ENCODE measurements at places on chromosomes 3 and 15.

DNA sequence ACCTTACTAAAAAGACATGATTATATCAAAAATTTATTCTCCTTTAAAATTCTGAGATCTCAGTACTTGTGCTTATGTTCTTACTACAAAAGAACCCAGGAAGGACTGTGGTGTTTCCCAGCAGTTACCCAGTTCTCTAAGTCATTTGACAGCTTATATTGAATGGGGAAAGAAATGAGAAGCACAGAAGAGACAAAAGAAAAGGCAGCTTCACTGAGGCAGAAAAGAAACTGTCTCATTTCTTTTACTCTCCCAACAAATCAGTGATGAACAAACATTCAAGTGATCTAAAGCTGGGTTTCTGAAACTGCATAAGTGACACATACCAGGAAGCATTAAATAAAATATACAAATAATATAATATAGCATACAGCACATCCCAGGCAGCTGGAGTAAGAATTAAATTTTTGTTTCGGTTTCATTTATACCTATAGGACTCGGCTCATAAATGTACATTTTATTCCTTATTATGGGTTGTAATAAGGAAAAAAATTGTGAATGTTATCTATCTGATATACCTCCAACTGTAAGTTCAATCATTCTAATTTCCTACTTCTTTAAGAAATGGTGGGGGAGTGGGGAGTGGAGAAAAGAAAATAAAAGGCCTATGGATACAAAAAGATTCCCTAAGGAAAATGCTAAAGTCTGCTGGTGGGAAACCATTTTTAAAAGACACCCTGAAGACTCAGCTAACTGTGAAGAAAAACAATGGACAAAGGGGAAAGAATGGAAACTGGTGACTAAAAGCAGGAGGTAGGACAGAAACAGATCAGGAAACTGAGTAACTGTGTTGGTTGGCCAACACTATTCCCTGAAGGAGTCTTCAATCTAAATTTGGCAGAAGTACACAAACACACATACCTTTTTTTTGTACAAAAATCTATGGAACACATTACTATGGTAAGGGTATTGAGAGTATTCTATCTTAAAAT is 156.8 kb downstream of the TBC1D5 start:
- DNase-seq, result no peak

- peak; percentile 97 for DNase-seq
Observed at GRCh38 chr3:156787926-156788663, 38.1 kb upstream of the LEKR1 start.

DNA sequence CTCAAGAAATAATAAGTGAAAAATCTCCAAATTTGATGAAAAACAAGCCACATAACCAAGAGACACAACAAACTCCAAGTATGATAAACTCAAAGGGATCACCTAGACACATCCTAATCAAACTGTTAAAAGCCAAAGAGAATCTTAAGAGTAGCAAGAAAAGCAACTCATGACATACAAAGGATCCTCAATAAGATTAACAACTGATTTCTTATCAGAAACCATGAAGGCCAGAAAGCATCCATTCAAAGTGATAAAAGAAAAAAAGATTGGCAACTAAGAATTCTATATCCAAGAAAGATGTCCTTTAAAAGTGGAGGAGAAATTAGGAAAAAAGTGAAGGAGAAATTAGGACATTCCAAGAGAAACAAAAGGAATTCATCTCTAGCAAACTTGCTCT is 23.5 kb downstream of the CHSY1 start:
- DNase-seq, result no peak

- DNase-seq, result no peak
Observed at GRCh38 chr15:74826364-74826819, at the start of gene CPLX3. TSS of gene CPLX3 (plus strand) at chr15:74826627. CDS start at chr15:74826704, 77 bp downstream.

DNA sequence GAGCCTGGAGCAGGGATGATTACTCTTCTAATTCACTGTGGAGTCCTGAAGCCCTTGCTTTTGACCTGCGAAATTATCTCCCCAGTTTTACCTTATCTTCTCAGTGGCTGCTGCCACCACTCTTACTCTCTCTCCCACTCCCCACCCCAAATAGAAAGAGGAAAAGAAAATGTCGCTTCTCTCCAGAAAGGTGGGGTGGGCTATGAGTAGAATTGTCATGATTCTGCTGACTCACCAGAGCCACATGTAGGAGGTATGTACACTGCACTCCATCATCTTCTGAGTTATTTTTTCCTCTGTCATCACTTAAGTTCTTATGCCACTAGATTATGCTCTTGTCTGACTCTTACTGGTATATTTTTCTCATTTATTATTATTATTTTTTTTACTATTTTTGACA is 43.9 kb upstream of the TMEM158 start:
- peak; percentile 14 for DNase-seq

GRCh38 chr3:7292362-7292761 is 431.4 kb downstream of the GRM7 start:
- DNase-seq, result peak; percentile 12

DNA sequence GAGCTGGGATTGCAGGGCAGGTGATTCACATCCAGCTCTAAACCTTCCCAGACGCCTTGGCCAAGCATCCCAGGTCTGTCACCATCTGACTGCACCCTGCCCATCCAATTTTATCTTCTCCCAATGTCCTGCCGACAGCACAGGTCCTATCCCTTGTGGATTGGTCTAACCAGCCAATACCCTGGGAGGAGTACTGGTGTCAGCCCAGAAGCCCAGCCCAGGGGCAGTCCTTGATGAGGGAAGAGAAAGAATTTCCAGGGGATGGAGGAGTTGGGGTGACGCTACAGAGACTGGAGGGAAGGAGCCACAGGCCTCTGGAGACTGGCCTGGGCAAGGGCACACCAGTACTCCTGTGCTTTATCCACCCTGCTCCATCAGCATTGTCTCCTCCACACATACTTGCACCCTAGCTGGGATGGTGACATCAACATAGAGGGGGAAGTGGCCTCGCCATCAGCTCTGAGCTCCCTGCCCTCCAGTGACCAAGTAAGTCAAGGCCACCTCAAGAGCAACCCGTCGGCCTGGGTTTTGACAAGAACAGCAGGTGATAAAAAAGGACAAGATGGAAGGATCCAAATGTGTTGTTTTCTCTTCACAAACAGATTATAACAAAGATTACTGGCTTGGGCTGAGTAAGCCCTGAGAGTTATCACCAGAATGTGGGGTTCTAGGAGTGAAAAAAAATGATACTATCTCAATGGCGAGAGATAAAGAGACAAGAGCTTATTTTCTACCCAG is 114.6 kb downstream of the AQP9 start:
- no peak for DNase-seq

DNA sequence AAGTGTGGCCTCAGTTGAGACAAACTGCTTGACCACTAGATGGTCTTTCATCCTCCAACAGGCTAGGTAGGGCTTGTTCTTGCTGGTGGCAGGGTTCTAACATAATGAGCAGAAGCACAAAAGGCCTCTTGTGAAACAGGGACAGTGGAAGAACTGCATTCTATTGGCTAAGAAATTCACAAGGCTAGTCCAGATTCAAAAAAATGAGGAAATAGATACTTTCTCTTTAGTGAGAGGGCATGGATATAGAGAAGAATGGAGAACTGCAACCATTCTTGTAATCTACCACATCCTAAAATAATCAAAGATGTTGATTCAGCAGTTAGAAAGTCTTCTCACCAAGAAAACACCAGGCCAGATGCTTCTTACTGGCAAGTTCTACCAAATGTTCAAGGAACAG is 143.7 kb upstream of the LRIG1 start:
- DNase-seq, result no peak

- peak; percentile 87 for DNase-seq
Observed at GRCh38 chr3:172096881-172097420, 57.6 kb downstream of the FNDC3B start.

DNA sequence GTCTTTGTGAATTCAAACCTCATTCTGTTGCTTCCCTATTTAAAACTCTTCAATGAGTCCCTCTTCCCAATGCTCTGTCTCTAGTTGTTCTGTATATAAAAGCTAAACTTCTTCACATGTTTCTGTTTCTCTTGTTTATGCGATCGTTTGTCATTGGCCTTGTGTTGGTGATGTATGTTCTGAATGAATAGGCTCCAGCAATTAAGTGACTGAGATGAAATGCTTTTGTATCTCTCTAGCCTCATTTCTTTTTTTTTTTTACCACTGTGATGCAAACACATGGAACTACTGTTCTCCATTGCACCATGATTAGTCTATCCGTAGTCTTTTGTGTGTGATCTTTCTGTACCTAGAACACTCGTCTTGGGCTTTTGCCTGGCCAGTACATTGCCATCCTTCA is 380.5 kb upstream of the TPRG1 start:
- no peak for DNase-seq

- DNase-seq, result peak; percentile 6
Observed at GRCh38 chr3:17407576-17407975, 334.9 kb downstream of the TBC1D5 start.

Data from astrocyte (in vitro differentiated cells and primary cell).